Mesendoderm (in vitro differentiated cells): ENCODE measurements at places on chromosomes 3 and 15.

GRCh38 chr3:30549600-30549999 lies 56.8 kb upstream of the TGFBR2 start:
- peak; percentile 74 for DNase-seq

DNA sequence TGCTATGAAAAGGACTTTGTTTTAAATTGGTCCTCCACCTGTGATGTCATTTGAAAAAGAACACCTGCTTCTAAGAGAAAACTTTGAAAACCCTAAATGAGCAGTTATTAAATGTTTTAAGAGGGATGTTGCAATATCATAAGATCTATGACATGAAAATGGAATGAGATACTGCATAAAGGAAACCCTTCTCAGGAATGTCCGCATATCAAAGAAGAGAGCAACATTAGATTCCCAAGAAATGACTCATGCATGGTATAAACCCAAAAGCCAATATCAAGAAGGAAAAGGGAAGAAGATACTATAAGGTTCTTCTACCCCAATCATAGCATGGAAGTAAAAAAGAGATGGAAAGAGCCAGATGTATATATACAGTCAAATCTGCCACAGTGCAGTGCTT lies 627.5 kb upstream of the LMCD1 start:
- DNase-seq: peak; percentile 57

GRCh38 chr15:49693498-49693897 lies 72.7 kb downstream of the DTWD1 start:
- DNase-seq: no peak

GRCh38 chr3:104886220-104886995 lies 480.3 kb upstream of the ALCAM start:
- no peak for DNase-seq

GRCh38 chr3:3107858-3108257 lies 2.3 kb downstream of the IL5RA start:
- DNase-seq: no peak

DNA sequence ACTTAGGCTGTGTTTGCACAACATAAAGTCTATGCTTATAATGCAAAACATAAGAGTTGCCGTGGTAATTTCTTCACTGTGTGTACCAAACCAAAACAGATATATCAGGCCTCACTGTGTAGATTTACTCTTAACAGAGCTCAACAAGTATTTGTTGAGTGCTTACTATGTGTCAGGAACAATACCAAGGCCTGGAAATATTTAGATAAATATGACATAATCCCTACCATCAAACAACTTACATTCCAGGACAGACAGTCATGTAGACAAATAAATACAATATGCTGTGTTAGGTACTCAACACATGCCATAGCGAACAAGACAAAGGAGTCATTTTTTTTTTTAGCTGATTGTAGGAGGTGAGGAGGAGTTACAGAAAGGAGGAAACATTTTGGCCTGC lies 554.0 kb downstream of the NSUN3 start:
- no peak for DNase-seq

GRCh38 chr3:43732747-43733425 lies 42.1 kb downstream of the ABHD5 start:
- DNase-seq: no peak

GRCh38 chr3:88984256-88984655 lies 123.2 kb upstream of the EPHA3 start:
- DNase-seq: no peak

DNA sequence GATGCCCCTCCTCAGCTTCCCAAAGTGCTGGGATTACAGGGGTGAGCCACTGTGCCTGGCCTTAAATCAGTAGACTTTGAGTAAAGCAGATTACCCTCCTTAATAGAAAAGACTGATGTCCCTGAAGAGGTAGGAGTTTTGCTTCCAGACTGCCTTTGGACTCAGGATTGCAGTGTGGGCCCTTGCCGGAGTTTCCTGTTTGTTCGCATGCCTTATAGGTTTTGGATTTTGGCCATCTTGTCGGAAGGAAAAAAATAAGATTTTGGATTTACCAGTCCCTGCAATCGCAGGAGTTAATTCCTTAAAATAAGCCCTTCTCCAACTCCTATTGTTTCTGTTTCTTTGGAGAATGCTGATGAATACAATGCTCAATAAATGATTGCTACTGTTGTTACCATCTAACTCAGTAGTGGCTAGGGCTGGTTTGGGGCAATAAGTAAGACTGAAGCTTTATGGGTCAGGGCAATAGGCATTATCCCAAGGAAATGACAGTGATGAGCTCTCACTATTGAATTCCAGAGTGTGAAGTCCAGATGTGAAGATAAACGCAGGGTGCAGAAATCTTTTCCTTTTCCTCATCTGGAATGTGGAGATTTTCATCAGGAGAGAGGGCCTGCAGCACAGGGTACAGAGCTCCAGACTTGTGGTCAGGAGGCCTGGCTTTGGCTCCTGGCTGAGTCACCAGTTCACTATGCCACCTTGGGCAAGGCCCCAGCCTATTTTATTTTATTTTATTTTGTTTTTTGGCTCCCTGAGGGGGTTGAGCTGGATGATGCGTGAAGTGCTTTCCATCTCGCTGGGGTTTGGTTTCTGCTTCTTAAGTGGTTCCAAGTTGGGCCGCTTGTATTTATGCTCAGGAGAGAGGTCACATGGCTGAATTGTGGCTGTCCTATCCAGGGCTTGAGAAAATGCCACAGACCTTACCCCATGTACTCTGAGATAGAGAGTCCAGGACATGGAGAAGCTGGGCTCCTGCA lies 25.3 kb downstream of the FOXL2 start:
- peak; percentile 60 for DNase-seq

DNA sequence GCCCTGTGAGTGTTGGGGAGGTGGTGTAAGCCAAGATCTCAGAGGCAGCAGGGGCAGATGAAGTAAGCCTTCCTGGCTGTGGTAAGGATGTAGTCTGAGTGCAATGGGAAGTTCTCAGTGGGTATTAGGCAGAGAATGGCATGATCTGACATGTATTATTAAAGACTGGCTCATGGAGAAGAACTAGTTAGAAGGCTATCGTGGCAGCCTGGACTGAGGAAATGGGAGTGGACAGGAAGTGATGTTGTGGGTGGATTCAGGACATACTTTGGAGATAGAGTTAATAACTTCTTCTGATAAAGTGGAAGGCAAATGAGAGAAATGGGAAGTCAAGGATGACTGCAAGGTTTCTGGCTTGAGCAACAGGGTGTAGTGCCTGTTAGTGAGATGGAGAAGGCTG lies 250.9 kb upstream of the CFAP20DC start:
- no peak for DNase-seq
